ENCODE measurements at places on chromosomes 2 and 18.

- DNase-seq: no peak
Measured at GRCh38 chr2:172389685-172390339, 37.6 kb upstream of the ITGA6 start.

DNA sequence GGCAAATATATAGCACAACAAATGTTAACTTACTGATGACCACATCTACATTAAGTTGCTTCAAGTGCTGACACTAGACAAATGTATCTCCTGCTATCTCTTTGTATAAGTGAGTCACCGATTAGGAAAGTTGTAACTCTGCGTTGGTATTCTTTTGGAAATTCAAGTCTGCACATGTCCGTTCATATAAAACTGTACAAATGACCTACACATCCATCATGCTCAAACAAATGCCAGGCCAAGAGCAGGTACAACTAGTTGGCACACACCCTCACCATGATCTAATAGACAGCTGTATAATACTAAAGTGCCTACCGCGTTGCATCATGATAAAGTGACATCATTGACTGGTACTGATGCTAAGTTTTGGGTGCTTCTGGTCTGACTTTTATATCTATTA, 141.1 kb downstream of the RBMS1 start:
- no peak for DNase-seq

GRCh38 chr2:127735044-127735443, 33.7 kb downstream of the SFT2D3 start:
- DNase-seq: no peak

DNA sequence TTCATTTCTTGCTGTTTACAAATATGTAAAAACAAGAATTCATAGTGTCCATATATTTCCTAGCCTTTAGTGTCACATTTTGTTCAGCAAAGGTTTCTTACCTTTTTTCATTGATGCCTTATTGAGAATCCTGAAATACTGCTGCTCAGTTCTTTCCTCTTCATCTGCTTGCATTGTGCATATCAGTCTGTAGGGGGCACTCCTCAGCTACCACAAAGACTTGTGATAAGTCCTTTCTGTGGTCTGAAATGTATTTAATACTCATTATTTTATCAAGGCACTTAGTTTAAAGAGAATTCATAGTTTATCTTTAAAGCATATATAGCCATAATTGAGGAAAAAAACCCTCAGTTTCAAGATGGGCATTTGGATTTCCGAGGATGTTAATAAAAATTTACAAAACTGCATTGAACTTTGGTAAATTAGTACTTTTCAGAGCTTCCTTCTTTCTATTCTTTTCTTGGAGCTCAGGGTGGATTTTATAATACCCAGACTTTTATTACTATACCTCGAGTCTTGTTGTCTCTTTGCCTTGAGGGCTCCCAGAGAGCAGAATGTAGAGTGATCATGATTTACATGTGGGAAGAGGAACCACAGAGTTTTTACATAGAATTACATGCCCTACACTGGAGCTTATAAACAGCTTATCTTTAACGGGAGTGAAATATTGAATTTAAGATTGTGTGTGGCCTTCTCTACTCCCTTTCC, 570.1 kb downstream of the PLCL1 start:
- no peak for DNase-seq

DNA sequence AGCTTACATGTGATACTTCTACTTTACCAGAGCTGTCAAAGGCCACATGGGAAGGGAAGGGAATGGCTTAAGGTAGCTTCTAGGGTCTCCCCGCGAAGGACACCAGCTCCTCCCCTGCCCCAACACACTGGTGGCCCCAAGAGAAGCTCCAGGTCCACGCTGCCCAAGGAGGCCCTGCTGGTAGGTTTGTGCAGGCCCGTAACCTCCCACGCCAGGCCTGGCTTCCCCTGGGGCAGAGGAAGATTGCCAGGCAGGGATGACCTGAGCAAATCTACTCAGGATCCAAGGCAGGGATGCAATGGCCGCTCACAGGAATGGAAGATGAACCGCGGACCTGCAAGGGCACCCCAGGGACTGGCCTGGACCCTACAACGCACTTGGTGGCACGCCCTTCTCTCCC, 205.1 kb downstream of the MGAT5 start:
- no peak for DNase-seq

DNA sequence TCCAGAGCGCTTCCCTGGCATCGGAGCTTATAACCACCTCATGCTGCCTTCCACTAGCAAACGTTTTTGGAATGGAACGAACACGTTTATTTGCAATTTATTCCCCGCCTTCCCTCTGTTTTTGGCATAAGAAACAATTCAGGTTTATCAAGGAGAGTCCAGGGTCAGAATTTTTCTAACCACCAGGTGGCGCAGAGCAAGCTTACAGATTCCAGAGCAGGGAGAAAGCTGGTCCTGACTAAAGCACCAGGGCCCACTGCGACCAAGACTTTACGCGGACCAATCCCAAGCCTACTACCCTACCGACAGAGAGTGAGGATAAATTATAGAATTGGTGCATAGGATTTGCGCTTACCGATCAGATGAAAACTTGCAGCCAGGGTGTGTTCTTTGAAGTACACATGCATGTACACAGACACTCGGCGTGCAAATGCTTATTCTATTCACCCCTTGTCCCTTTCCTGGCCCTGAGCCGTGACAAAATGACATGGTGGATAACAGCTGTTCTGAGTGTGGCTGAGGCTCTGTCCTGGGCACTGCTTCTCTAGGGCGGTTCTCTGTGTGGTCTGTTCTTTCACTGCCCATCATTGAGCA, 34.7 kb downstream of the NAPG start:
- peak; percentile 26 for DNase-seq

DNA sequence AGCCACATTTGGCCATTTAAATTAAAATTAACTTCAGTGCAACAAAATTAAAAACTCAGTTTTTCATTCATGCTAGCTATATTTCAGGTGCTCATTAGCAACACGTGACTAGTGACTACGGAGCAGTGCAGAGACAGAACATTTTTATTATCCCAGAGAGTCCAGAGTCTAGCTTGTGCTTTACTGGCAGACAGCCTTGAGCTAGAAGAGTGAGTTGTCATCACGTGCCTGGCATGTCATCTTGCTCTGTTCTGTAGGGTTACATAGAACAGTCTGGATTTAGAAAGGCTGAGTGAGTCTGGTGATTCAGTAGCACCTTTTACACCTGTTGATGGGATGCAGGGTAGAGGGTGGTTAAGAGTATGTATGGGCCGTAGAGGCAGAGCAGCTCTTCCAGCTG, 136.9 kb upstream of the IL1R2 start:
- DNase-seq: no peak

DNA sequence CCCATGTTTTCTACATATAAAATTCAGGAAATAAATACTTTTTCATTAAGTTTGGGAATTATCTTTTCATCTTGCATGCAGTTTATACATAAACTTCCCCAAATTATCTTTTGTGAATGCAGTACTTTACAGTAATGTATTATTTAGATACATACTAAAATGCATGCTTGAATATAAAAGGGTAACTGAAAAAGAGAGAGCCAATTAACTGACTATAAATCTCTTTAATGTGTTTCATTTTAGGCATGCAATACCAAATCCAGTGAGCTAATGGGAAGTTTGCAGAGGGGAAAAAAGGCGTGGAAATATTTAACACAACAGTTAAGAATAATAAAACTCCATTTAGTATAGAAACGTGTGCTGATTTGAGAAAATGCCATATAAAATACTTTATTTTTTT, 39.2 kb downstream of the COL4A4 start:
- no peak for DNase-seq

DNA sequence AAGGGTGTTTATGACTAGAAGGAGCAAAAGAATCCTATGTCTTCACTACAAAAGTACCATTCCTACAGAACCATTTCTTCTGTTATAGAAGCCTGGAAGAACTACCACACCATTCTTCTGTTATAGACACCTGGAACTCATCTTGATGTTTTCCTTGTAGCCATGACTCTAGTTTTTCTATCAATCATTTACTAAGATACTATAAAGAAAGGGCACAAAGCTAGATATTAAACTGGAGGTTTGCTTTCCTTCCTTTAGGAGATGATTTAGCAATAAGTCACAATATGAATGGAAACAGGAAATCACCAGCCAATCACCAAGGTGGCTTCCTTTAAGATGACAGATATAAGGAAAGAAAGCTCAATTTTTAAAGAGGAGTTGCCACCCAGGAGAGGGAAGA, 100.3 kb upstream of the NEUROD1 start:
- no peak for DNase-seq

- DNase-seq: no peak
Measured at GRCh38 chr2:225031599-225031998, 10.7 kb downstream of the DOCK10 start.

GRCh38 chr2:77834360-77835002, 312.3 kb upstream of the LRRTM4 start:
- DNase-seq: no peak

DNA sequence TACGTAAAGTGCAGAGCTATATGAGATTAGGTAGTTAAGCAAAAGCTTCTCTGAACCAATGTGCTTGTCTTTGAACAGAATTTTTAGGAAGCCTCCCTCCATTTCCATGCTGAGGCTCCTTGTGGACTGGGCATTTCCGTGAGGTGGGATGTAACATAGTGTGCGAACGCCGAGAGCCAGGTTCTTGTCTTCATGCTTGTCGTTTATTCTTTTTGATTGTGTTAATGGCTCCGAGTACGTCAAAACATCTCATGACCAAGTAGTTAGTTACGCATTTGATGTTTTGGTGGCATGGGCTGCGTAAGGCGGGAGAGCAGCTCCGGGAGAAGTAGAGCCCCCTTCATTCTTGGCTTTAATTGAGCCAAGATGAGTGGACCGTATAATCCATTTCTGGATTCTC, 32.9 kb downstream of the DGKD start:
- no peak for DNase-seq

DNA sequence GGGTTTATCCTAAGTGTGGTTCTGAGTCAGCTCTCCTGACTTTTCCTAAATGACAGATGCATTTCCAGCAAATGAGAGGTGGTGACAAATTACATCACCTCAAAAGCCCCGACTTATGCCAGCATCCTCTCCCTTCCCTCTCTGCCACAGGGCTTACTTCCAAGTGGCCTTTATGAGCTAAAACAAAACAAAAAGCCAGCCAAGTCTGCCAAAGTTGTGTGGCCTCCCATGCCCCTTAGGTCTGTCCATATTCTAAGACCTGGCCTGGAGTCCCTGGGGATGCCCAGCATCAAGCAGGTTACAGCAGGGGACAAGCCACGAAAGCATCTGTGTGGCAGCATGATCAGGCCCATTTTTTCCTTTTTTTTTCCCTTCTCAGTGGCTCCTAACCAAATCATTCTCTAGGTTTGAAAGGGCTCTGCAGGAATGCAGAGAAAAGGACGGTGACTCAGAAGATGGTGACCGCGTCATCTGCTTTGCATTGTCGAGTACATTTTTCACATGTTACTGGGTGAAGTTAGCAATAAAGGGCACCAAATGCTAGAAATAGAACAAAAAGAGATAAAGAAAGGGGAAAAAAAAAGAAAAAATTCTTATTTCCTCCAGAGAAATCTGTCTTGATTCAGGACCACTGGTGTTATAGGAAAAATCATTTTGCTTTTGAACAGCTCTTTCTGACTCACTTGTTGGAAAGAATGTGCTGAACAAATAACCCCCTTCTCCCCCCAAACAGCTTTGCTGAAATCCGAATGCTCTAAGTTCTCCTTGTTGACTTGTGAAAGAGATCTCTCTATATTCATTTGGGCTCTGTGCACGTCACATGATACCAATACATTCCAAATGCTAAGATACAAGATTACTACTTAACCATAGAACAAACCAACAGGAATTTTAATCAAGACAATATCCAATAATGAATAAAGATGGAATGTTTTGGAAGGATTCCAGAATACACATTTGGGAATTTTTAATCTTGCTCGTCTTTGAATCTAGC, 178.7 kb downstream of the EN1 start:
- no peak for DNase-seq

DNA sequence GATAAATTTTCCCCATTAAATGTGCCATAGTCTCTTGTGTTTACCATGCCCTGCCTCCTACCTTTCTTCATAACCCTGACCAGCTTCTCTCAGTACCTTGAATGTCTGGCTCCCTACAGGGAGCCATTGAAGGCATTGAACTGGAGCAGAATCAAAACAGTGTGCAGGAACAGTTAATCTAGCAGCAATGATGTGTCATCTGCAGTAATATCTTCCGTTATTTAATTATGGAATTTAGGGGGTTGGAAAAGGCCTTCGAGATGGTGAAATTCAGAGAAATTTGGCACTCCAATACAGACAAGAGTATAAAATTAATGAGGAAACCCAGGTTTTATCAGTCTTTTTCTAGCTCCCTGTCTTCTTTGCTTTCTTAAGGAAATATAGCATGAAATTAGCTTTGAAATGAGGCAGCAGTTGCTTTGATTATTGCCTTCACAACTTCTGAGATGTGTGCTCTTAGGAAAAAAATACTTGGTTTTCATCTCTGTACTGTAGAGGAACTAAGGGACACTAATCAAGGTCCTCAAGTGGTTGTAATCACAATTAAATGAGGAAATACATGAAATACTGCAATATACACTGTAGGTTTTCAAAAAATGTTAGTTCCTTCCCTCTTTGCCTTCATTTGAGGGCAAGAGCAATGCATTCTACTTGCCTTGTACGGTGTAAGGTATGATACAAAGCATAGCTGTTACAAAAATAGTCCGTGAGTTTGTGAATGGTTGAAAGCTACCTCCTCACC, 369.1 kb downstream of the SETBP1 start:
- DNase-seq: no peak

DNA sequence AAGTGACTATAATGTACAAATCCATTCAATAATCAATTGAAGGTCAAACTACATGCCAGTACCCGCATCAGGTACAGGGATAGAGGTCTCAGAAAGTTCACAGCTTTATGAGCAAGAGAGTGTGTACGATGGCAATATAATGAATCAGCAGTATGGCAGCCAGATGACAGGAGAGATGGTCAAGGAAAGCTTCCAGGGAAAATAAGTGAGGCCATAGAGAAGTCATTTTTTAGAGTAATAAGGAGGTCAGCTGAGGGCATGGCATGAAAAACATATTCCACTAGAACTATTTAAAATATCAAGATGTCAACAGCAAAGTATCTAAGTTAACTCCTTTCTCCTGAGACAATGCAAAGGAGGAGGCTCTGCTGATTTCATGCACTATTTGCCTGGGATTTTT, 108.0 kb downstream of the SLC8A1 start:
- DNase-seq: no peak

DNA sequence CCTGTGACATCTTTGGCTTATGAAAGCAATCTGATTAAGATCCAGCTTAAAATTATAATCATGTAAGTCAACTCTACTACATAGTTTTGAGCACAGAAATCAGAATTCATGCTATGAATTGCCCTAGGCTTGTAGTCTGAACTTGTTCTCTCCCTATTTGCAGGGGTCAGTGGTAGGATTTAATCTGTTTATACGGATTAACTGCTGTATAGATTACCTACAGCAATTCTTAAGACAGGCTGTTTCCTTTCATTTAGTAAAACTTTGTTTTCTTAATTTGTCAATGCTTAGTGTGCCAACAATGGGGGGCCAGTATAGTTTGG, 287.9 kb downstream of the PDE11A start:
- no peak for DNase-seq

Data from D721Med (cell line).